Stimulated activated CD4-positive, alpha-beta T cell treated with anti-CD3 and anti-CD28 coated beads, TNF-alpha, amount 100 ng/mL, for 4 hours (primary cell): ENCODE measurements at places on chromosomes 6 and 20.

GRCh38 chr6:54629131-54629530 is 217.4 kb upstream of the FAM83B start:
- no peak for DNase-seq

- no peak for DNase-seq
These were observed 1.1 kb downstream of the BNIP5 start for GRCh38 chr6:36335465-36336207.

GRCh38 chr6:163183806-163184205 is 230.7 kb upstream of the QKI start:
- DNase-seq: no peak

DNA sequence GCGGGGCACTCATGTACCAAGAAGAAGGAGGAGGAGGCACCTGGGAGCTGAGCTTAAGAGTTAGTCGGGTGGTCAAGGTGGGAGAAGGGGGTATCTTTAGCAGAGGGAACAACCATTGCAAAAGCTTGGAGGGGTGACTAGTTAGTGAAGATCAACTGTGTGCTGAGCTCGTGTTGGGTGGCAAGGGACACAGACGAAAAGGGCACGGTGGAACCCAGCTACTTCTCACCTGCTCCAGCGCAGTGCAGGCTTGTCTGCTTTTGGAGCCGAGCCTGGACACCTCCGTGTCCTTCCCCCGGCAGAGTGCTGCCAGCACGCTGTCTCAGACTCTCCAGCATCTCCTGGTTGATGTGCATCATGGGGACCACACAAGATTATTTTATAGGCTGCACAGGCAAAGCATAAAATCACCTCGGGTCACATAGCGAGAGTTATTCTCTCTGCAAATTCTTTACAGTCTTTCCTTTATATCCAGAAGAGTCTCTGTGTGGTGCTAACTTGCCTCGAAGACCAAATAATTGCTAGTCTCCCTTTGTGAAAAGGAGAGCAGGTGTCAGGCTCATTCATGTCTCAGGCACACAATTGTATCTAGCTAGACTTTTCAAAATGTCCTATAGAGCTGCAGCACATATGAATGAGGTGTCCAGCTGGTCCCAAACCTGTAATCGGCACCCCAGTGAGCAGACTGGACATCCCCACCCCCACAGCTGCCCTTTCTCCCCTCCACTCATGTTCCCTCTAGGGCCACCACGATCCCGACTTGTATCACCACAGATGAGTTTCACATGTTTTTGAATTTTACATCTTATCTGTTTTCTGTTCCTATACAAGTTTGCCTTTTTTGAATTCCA is 123.4 kb downstream of the CEBPB start:
- DNase-seq: no peak

DNA sequence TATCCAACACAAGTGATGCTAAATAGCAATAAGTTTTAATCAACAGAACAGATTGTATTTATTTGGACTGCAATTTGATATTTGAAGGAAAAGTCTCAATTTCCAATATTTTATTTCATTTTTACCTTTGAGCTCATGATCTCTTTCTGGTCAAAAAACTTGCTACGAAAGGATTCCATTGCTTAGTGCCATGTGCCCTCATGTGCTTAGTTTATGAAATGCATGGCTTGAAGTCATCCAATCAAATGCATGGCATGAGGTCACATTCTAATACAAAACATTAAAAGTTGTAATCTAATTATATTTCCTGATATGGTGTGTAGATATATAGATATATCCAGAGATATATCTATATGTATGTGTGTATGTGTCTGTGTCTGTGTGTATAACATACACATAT is 321.2 kb upstream of the ADGRB3 start:
- DNase-seq: no peak

DNA sequence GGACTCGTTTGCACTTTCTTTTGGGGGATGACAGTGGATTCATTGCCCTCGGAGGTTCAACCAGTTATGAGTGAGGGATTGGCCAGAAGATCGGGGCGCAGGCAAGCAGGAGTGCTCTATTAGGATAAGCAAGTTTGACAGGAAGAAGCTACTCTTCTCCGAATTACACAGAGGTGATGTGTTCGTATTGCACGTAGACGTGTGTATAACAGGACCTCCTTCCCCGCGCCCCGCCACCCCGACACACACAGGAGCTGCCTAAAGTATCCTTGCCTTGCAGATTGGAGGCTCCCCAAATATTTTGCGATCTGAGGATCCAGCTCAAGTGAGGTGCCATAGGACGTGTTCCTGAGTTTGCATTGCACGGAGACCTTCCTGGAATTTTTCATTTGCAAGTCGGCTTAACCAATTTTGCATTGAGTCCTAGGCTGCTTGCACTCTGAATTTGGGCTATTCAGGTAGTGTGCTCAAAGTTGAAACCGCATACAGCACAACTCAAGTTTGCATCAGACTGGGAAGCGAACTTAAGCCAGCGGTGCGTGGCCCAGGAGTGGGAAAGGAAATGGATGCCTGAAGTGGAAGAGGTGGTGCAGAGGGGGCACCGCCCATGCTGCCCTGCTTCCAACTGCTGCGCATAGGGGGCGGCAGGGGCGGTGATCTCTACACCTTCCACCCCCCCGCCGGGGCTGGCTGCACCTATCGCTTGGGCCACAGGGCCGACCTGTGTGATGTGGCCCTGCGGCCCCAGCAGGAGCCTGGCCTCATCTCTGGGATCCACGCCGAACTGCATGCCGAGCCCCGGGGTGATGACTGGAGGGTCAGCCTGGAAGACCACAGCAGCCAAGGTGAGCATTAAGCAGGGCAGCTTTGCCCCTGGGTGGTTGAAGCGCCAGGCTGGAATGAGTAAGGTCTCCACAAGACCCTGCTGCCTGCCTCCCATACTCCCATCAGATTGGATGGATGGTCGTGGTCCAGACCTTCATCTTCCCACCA is 770 bp downstream of the TCF19 start:
- no peak for DNase-seq

GRCh38 chr6:12528581-12529363 is 187.8 kb upstream of the PHACTR1 start:
- no peak for DNase-seq

GRCh38 chr6:104596091-104596490 is 263.6 kb downstream of the HACE1 start:
- DNase-seq: no peak

- no peak for DNase-seq
These were observed 39.7 kb downstream of the TRAM2 start for GRCh38 chr6:52537001-52537753.

DNA sequence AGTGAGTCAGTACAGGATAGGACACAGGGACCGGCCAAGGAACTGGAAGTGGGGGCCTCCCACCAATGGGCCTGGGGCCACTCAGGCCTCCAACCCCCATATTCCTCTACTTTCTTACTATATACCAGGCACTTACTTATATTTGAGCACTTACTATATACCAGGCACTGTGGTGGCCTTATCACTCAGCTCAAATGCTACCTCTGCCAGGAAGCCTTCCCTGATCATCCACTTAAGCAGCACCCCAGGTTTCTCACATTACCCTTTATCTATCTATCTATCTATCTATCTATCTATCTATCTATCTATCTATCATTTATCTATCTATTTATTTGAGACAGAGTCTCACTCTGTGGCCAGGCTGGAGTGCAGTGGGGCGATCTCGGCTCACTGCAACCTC is 12.3 kb upstream of the UBE2V1 start:
- no peak for DNase-seq

- DNase-seq: no peak
These were observed 191.1 kb upstream of the CCN2 start for GRCh38 chr6:132142308-132142707.

DNA sequence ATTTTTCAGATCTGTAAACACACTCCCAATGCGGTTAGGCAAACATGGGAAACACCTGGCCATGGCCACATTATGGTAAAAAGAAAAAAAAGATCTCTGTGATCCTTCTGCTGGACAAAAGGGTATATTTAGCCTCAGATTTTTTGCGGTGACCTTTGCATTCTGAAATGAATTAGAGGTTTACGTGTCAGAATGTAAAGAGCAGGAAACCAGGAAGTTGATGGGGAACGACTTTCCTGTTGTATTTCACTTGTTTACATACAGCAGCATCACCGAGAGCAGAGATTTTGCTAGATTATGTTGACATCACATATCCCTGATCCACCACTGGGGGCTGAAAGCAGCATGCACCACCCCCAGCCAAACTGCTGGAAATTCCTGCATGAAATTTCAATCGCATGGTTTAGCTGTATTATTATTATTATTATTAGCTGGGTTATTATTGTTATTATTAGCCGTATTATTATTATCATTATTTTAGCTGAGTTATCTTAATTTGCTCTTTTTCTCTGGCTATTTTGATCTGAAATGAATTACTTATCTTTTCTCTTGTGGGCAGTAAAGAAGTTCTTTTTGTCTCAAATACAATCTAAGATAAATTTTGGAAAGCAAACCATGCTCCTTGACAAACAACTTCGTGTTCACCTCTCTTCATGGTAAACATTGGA is 189.4 kb downstream of the ZFP64 start:
- DNase-seq: no peak

DNA sequence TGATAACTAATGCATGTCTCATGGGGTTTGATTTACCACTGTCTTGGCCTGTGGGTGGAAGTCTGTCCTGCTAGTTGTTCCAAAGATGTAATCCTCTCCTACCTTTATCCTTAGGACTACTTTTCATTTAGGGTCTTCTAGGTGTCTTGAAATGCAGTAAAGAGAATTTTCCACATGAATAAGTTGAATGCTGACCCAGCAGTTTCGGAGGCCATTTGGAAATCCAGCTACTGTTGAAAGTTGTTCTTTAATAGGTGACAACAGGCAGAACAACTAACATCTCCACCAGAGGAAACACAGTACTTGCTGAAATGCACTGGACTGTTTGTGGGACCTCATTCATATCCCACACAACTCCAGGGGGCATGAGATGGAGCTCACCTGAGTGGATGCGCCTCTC is 478.1 kb downstream of the BTBD3 start:
- no peak for DNase-seq

DNA sequence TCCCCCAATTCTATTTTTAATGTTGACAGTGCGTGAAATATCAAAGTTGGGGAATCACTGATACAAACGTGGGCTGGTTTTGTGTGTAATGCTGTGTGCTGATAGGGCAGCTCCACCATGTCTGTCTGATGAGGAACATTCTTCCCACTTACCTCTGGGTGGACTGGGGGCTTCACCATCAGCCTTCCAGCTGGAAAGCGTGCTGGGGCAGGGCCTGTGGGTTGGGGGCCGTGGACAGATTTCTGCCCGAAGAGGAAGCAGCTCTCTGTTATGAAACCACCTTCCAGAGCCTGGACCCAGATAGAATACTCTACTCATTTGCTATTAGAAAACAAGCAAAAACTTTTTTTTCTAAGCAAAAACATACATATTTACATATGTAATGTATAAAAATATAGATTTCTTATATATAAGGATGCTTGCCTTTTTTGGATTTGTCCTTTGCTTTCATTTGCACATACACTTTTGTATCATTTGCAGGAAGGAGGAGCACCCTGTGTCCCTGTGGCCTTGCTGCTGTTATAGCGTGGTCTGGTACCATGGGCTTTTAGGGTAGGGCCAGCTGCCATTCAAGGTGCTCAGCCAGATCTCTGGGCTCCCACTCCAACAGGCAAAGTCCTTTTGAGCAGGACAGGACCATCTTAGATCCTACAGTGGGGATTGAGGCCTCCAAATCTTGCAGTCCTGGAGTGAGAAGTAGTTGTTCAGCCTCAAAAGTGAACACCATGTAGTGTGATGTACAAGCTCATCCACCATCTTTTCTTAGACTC is 48.1 kb downstream of the DUSP22 start:
- no peak for DNase-seq

- no peak for DNase-seq
These were observed 135.7 kb upstream of the SHLD1 start for GRCh38 chr20:5614506-5614905.

DNA sequence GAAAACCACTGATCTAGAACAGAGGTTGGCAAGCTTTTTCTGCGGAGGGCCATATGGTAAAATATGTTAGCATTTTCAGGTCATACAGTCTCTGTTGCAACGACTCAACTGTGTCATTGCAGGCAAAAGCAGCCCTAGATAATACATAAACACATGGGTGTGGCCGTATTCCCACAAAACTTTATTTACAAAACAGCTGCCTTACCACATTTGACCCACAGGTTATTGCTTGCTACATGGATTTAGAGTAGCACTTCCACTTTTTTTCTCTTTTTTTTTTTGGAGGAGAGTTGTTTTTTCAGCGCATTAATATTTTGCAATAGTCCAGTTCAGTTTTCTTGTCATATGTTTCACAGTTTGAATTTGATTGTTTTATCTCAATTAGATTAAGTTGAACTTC is 2.5 kb upstream of the IGF2R start:
- DNase-seq: no peak

- DNase-seq: no peak
These were observed 74.4 kb downstream of the YTHDF1 start for GRCh38 chr20:63141531-63141930.

DNA sequence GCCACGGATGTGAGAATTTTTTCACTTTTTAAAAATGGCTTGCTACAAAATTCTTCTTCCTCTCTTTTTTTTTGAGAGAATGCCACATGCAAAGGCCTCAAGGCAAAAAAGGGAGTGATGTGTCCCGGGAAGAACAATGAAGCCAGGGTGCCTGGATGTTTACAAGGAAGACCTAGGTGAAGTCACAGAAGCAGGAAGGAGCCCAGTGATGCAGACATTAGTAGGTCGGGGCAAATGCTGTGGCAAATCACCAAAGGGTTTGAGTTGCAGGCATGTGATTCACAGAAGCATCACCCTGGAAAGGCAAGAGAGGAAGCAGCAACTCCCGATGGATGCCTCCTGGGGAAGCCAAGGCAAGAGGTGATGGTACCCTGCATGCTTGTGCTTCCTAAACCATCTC is 46.8 kb downstream of the FARS2 start:
- no peak for DNase-seq

DNA sequence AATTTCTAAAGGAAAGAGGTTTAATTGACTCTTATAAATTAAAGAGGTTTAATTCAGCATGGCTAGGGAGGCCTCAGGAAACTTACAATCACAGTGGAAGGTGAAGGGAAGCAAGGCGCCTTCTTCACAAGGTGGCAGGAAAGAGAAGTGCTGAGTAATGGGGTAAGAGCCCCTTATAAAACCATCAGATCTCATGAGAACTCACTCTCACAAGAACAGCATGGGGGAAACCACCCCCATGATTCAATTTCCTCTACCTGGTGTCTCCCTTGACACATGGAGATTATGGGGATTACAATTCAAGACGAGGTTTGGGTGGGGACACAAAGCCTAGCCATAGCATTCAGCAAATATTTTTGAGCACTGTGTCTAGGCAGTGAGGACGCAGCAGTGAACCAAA is 3.9 kb upstream of the IPCEF1 start:
- DNase-seq: no peak

GRCh38 chr20:25453035-25453810 is 45.8 kb downstream of the GINS1 start:
- DNase-seq: no peak

DNA sequence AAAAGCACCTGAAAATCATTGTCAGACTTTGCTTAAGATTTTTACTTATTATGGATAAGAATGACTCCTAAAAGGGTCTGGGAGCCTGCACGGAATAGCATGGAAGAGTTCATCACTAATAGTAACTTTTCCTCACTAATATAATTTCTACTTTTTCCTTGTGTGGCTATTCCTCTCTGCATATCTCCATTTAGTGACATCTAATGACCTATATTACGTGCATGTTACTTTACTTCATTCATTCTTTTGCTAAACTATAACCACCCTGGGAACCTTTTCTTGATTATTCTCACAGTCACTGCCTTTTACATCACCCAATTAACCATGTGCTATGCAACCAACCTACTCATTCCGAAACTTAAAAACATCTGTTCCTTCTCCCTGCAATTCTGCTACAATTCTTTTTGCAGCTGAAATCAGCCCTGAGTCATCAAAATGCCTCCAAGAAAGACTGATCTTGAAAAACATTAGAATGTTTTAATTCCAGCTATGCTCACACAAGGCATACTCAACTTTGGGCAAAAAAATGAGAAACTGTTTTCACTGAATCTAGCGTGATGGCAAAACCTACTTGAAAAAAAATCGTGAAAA is 313.3 kb downstream of the RNGTT start:
- no peak for DNase-seq
